ENCODE measurements at places on chromosomes 6 and 20. TPM values are rescaled to one million over a fixed set of nuclear protein-coding genes. Genes with fewer than 3 reads are reported as not detected.

The FOXQ1 gene
- 1.9 TPM for total RNA-seq

The SLC17A3 gene
- not detected for total RNA-seq

The HLA-DQB1 gene
- total RNA-seq: 0.63 TPM

The IL17A gene
- total RNA-seq: not detected

The HAO1 gene
- total RNA-seq: not detected

The OPRM1 gene
- 0.94 TPM for total RNA-seq

The CFAP61 gene
- 3.1 TPM for total RNA-seq

The DUSP15 gene
- 6.6 TPM for total RNA-seq

The MAFB gene
- 9.4 TPM for total RNA-seq

The RPS21 gene
- total RNA-seq: 486 TPM

The NNAT gene
- total RNA-seq: 333 TPM

Data from parietal lobe (tissue), 2 donors.